ENCODE measurements at places on chromosomes 1 and 21.

DNA sequence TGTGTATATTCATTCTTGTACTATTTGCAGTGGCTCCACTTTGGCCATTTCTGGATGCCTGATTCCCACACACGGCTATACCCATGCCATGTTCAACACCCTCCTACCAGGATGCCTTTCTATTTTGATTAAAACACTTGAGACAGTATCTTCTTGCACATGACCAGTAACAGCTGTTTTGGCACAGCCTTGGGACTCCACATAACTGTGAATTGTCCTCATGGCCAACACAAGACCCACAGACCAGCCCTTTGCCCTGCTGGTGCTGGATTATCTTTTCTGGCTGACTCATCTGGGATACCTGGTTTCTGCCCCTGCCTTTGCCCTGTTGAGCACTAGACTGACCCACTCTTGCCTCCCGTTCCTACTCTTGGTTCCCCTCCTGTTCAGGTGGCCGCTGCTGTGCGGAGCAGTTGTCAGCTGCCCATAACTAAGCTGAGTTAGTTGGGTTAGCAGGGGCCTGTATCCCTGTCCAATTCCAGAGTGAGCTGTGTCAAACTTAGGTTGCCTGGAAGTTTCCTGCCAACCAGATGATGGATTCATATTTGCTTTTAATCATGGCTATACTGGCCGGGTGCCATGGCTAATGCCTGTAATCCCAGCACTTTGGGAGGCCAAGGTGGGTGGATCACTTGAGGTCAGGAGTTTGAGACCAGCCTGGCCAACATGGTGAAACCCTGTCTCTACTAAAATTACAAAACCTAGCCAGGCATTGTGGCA is 10.8 kb upstream of the EYA3 start:
- no peak for DNase-seq

DNA sequence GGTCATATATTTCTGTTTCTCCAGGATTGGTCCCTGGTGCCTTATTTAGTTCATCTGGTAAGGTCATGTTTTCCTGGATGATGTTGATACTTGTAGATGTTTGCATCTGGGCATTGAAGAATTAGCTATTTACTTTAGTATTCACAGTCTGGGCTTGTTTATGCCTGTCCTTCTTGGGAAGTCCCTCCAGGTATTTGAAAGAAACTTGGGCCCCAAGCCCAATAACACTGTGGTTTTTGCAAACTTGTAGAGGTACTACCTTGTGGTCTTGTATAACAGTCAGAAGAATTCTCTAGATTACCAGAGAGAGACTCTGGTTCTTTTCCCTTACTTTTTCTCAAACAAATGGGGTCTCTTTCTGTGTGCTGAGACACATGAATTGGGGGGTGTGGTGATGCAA is 251.4 kb upstream of the B3GALT2 start:
- no peak for DNase-seq

- DNase-seq = peak; percentile 75
These were observed 13.2 kb downstream of the KLHDC8A start for GRCh38 chr1:205343431-205344065.

- DNase-seq = peak; percentile 57
These were observed 6.5 kb downstream of the IRF2BP2 start for GRCh38 chr1:234603221-234604204.

Data from brain (organoid and tissue), 16 donors.